ENCODE measurements at places on chromosomes 6 and 20.

DNA sequence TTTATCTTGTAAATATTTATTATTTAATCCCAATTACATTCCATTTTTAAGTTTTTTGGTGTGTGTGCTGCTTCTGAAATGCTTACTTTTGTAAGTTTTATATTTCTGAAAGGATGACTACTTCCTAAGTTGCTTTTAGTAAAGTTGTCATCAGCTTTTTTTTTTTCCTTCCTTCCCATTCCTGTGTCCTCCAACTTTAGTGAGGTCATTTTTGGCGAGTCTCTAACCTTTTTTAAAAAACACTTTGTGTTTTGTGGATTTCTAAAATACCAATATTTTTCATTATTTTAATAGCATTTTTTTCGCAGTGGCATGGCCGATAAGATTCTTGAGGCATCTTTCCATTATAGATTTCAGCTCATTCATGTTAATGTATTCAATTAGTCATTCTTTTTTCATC lies 30.9 kb downstream of the FIG4 start:
- no peak for DNase-seq

GRCh38 chr6:25749837-25750236 lies 4.7 kb upstream of the SLC17A4 start:
- DNase-seq: no peak

DNA sequence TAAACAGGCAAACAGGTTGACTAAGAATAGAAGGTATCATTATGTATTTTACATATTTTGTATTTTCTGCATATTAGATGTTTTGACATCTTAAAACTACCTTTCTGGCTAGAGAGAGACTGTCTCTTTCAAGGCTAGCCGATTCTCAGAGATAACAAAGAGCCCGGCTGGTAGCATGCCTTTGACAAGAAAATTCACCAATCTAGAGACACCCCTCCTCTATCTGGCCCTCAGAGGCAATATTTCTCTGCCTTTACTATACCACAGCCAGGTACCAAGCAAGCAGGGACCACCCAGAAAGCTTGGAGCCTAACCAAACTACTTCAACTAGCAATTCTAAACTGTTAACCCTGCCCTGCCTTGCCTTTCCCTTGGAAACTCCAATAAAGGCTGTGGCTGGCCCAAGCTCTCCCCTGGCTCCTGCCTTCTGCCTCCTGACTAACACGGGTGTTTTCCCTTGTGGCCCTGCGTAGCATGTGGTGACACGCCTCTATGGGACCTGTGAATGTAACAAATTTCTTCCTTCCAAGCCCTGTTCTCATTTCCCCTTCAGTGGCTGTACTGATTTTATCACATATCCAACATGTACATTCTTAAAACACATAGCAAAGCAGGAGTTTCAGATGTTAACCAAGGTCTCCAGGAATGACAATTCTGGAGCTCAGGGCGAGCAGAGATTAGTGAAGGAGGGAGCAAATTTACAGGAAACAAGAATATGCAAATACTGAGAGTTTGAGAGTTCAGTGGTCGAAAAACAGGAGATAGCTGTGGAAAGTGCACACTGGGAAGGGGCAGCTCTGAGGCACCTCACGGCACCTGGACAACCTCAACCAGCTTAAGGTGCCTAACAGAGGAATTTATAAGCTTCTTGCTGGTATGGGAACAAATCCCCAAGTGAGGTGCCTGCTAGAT lies 120.8 kb downstream of the BACH2 start:
- DNase-seq: peak; percentile 34

DNA sequence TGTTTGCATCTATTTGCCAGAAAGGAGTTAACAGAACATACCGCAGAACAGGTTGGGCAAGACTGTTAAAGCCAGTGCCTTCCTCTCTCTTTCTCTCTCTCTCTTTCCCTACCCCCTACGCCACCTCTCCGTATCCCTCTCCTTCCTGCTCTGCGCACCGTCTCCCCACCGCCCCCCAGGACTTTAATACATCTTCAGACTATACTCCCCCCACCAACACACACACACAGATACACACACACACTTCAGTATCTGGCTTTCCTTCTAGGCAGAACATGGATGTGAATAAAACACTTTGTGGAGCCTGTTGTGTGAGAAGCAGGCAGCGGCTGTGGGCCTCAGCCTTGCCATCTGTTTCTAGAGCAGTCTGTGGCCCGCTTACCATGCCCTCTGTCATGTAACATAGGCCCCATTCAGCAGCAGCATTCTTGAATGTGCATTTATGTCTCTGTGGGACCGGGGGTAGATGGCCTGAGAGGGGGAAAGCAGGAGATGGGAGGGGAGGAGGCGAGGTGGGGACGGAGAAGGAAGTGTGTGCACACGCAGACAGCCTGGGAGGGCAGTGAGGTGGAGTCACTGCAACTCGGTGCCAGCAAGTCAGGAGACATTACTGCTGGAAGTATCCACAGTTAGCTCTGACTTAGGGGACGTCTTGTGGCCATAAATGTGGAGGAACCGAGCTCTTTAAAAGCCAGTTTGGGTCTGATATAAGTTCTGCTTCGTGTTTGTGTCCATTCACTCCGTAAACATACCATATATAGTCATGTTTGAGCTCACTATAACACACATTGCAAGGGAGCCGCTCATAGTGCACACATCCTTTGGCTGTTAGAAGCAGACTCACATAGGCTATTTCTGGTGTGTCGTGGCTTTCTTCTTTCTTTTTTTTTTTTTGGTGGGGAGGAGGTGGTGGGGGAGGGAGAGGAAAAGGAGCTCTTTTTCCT lies 38.4 kb downstream of the RREB1 start:
- no peak for DNase-seq

DNA sequence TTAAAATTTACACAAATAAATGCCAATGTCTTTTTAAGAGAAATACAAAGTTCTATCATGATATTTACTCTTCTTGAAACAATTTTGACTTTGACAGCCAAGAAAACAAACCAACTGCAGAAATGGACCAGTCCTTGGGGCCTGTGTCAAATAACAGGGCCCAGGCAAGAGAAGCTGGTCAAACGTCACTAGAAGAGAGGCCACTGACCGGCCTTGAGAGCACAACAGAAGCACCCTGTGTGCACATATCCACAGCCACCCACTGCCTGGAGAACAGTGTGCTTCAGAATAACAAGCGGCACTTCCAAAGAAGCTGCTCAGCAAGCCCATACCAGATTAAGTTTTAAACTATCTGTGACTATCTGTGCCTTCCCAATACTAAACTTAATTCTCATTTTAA lies 14.8 kb downstream of the APMAP start:
- no peak for DNase-seq

GRCh38 chr6:5501837-5502236 lies 240.5 kb downstream of the FARS2 start:
- no peak for DNase-seq

GRCh38 chr6:66866801-66867200 lies 1159.8 kb upstream of the EYS start:
- DNase-seq: no peak

- no peak for DNase-seq
Observed at GRCh38 chr20:47501116-47501481, 588 bp upstream of the NCOA3 start.

GRCh38 chr6:160767647-160768019 lies 65.6 kb downstream of the PLG start:
- DNase-seq: no peak

DNA sequence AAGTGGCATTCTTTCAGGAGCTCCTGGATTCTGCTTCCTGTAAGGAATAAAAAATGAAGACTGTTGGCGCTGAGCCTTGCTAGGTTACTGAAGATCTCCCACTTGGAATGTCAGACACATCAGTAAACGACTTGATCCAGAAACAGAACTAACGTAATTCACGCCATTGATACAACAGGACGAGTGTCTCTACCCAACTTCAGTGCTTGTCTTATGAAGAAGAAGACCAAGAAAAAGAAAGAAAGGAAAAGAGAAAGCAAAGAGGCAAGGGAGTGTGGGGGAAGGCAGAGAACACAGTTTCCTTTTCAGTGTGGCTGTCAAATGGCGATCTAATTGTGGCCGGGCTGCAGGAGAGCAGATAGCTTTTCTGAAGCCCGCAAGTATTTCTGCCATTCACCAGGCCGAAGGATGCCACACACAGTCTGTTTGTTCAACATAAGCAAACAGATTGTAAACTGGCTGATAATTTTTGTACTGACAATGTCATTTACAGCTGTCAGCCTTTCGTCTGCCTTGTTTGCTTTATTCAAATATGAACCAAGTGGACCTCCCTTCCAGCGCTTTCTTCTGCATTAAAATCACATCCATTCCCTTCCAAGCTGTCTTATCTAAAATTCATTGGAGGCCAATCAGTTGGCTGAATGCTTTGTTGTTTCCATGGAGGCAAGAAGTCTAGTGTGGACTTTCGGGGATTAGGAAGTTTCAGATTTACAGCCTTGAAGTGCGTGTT lies 180.6 kb downstream of the FOXA2 start:
- no peak for DNase-seq

DNA sequence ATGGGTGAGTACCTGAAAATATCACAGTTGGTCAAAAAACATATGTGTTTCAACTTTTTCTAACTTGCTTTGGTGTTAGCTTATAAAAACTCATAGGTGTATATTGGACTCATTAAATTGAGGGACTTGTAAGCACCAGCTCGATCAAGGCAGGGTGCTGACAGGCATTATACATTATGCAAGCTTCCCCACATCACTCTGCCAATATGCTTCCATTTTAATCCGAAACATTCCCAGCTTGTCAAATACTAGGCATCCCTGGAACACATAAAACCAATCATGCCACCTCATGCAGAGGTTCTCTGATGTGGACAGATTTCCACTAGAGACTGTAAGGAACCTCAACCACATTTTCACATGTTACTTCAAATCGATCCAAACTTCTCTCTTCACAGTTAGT lies 187.3 kb upstream of the NT5E start:
- DNase-seq: no peak

GRCh38 chr6:48860175-48860574 lies 602.9 kb downstream of the MMUT start:
- no peak for DNase-seq

GRCh38 chr20:34781220-34781619 lies 44.2 kb downstream of the NCOA6 start:
- no peak for DNase-seq

DNA sequence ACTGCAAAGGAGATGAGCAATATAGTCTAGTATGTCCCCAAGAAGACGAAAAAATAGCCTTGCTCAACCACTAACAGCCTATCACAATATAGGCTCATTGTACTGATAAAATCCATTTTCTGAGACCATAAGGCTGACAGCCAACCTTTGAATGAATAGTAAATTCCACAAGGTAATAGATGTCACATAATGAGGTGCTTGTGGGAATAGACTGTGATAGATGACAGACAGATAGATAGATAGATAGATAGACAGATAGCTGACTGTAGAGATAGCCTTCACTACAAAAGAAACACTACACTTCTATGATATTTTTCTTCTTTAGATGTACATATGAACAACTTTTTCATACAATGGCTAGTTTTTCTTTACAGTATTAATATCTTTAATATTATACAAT lies 760.3 kb upstream of the NRSN1 start:
- no peak for DNase-seq

DNA sequence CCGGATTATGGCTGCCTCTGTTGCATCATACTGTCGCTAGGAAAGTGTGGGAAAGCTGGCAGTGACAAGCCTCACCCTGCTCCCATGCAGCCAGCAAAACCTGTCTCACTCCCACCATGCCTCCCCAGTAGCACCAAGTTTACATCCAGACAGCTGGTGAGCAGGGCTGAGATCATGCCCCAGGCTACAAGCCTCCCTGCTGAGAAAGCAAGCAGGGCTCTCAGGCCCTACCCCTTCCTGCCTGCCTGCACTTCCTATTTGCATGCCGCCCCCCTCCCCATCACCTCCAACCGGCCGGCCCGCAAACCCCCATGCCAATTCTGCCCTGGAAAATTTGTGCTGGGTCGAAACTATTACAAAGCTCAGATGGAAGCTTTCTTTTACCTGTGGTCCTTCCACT lies 408.2 kb upstream of the FKBP1C start:
- DNase-seq: no peak

- DNase-seq: no peak
Observed at GRCh38 chr20:52033313-52033712, 158.3 kb downstream of the ZFP64 start.

GRCh38 chr6:118815495-118815894 lies 78.5 kb upstream of the ASF1A start:
- DNase-seq: no peak

Data from CD4-positive, alpha-beta T cell treated with Interleukin-15 for 4 hours (primary cell).